ENCODE measurements at places on chromosomes 7 and 10.

DNA sequence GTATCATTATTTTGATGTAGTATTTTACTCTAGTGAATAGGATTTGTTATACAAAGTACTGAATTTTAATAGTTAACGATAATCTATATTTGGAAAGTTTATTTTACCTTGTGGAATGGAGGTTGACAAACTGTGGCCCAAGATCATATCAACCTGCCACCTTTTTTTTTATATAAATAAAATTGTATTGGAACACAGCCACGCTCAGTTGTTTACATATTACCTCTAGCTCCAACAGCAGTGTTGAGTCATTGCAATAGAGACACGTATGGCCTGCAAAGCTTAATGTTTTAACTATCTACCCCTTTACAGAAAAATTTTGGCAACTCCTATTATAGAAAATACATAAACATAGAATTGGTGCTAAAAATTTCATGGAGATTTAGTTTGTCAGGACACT, 239.3 kb downstream of the THSD7A start:
- DNase-seq: no peak

GRCh38 chr10:102342458-102342857, 53.0 kb upstream of the NFKB2 start:
- DNase-seq: no peak

DNA sequence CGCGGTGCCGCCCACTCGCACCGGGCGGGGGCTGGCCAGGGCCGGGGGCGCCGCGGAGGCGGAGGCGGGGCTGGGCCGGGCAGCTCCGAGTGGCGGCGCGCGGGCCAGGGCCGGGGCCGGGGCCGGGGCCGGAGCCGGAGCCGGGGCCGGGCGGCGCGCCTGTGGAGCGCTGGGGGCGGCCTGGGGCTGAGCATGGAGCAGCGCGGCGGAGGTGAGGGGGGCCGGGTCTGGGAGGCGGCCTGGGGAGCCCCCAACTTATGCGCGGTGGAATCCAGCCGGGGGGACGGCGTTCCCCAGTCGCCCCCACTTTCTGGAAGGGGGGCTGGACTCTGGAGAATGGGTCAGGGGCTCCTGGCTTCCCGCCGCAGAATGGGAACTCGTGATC, at the start of gene LZTS2:
Gene LZTS2, plus strand, starts transcription at position 67 of the 385 bp plus-strand sequence. CDS start 2,731 bp downstream, outside the sequence.
- peak; percentile 75 for DNase-seq

DNA sequence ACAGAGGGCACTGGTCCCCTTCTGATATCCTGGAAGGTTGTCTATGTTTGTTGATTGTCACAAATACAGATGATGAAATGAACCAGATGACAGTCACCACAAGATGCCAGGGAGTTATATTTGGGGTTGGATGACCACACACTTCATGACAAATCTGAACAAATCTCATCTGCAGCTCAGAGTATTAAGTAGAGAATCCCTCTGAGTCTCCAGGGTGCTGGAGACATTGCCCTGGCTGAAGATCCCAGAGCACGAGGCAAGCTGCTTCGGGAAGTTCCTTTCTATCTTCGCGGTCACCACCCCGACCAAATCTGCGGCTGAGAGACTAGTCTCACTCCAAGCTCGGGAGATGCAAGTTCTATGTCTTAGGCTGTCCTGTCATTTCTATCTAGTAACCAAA, 9.0 kb downstream of the DENND2A start:
- DNase-seq: peak; percentile 73

DNA sequence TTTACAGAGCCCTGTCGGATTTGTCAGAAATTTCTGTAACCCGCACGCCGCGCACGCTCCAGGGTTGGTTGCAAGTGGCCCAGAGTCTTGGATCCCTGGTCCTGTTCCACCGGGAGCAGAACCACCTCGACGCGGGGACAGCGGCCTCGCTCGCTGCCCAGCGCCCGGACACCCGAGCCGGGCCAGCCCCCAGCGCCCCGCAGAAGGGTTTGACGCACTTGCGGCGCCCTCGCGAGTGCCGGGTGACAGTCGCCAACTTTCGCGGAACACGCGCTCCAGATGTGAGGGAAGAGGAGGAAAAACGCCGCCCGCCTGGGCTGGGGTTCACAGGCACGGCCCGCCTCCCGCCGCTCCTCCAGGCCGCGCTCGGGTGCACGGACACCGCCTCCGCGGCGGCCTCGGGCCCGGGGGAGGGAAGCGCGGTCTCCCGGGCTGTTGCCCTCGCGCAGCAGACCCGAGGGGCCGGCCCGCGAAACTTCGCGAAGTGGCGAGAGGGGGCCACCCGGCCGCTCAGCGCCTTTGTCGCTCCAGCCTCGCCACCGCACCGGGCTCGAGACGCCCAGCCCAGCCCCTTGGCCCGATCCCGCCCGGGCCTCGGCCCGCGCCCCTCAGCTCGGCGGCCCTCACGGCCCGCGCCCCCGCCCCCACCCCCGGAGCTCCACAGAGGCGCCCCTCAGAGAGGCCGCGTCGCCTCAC, 514 bp downstream of the RNF216 start:
- DNase-seq: peak; percentile 82

Data from tibial artery (tissue), 4 donors.